GM19239 (cell line): ENCODE measurements at places on chromosomes 12 and 14.
A peak's percentile ranks its signal among the peaks of the same experiment; 100 is the strongest.

- DNase-seq, result no peak
Observed at GRCh38 chr12:48927261-48927660, 2.0 kb upstream of the FKBP11 start.

GRCh38 chr12:38934078-38934584 lies 28.7 kb upstream of the CPNE8 start:
- DNase-seq, result no peak

DNA sequence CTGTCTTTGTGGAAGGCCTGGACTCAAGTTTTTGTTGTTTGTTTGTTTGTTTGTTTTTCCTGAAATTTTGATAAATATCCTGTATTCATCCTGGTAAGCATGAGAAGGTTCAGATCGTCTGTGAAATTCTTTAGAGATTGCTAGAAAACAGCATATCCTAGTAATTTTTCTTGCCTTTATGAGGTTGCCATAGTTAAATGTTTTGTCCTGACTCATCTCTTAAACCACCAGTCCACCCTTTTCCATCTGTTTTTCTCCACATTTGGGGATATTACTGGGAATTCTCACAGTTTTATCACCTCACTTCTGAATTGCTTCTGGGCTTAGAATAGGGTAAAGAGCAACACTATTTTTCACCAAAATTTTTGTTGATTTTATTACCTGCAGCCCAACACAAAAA lies 248.3 kb downstream of the FBXL14 start:
- DNase-seq, result no peak

- no peak for DNase-seq
Observed at GRCh38 chr14:61615743-61616523, 79.4 kb upstream of the HIF1A start.

- no peak for DNase-seq
Observed at GRCh38 chr14:93274055-93274806, 58.6 kb downstream of the BTBD7 start.

DNA sequence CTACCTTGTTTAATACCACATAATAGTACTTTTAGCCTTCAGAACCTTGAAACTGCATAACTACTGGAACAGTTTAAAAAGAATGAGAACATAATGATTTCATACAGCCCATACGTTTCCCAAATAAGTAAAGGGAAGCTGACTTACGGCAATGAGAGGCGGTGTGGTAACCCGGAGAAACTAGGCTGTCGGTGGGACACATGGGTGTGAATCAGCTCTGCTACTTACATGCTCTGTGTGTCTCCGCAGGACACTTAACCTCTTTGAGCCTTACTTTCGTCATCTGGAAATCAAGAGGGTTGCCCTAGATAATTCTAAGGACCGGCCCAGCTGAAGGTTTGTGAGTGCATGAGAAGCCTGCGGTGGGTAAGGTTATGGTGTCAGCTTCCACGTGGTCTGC lies 49.3 kb upstream of the PLEKHG3 start:
- no peak for DNase-seq

DNA sequence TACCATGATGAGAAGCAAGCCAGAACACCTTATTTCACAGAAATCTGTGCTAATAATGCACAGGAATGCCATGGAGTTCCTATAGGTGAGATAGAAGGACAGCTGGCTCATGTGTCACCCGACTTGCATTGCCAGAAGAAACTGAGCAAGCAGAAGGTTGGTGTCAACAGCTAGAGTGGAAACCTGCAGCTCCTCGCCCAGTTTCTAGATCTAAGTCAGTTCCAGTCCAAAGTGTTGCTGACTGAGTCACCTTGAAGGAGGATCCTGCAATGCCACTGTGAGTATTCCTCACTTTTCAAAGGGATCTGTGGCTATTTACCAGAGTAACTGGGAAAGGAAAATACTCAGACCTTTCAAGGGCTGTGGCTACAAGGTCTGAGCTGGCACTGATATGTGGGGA lies 17.1 kb downstream of the CDKL1 start:
- no peak for DNase-seq

DNA sequence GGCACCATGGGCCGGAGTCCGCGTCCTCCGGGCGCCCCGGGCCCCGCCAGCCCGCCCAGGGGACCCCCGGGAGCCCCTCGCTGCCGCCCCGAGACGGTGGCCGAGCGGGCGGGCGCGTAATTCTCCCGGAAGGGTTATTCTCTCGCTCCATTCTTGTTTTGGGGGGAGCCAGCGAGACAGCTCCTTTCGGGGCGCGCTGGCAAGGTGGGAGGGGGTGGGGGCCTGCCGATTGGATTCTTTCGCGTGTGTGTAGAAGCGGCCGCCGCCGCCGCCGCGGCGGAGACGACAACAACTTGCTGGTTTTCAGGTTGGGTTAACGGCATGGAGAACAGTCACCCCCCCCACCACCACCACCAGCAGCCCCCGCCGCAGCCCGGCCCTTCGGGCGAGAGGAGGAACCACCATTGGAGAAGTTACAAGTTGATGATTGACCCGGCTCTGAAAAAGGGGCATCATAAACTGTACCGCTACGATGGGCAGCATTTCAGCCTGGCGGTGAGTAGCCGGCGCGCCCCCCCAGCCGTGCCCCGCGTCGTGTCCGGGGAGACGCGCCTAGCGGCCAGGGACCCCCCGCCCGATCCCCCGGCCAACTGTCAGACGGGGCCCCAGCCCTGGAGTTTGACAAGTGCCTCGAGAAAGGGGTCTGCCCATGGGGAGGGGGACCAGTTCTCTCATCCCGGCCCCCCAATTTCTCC lies 755 bp downstream of the SETD1B start:
- peak; percentile 60 for DNase-seq

DNA sequence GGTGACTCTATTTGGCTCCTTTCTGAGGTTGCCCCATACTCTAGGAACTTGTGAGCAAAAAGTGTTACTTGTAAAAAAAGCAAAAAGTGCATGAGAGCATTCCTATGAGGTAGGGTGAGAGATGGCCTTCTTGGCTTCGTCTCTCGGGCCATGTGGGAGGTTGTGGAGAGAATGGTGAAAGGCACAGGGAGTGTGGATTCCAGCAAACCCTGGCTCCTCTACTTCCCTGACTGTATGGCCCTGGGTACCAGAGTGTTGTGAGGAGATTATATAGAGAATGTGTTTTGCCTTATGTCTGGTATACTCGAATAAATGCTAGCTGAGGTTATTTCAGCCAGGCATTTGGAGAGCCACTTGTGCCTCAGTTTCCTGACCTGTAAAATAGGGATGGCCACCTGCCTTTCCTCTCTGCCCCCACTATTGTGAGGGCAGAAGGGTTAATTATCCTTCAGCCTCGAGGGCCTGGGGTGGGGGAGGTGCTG lies 11.0 kb downstream of the PLEKHG3 start:
- no peak for DNase-seq

GRCh38 chr12:118494776-118495175 lies 118.4 kb downstream of the SUDS3 start:
- DNase-seq, result no peak

- DNase-seq, result no peak
Observed at GRCh38 chr12:106885541-106886249, 70.0 kb upstream of the TMEM263 start.

GRCh38 chr12:45687081-45688015 lies 42.2 kb upstream of the ARID2 start:
- no peak for DNase-seq

GRCh38 chr12:86730233-86730632 lies 474.0 kb upstream of the MGAT4C start:
- DNase-seq, result no peak

- no peak for DNase-seq
Observed at GRCh38 chr12:112167718-112168525, 42.6 kb downstream of the TRAFD1 start.

DNA sequence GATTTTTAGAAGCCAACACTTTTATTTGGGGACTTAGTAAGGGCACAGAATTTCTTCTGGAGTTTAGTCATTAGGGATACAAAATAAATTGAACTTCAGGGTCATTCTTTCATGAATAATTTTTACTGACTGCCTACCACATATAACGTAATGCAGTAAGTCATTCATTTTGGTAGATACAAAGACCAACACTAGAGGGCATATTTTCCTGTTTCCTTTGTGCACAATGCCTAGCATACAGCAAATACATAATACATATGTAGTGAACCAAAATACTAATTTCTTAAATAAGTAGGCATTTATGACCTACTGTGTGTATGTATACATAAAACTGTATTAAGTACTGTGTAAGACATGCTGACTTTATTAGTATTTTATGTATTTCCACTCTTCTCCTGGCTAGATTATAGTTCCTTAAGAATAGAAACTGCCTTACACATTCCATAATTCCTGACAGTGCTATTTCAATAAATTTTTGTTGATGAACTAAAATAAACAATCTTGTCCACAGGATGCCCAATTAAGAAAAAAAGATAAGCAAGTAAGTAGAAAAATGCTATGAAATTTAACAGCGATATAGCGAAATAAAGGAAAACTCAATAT lies 47.9 kb downstream of the PPP1R12A start:
- DNase-seq, result no peak

GRCh38 chr12:109723311-109723881 lies 9.8 kb downstream of the FAM222A start:
- DNase-seq, result no peak

GRCh38 chr12:68411371-68411770 lies 79.2 kb upstream of the MDM1 start:
- no peak for DNase-seq
